ENCODE measurements at places on chromosomes 12 and 14. TPM values are rescaled to one million over a fixed set of nuclear protein-coding genes. Genes with fewer than 3 reads are reported as not detected.

DNA sequence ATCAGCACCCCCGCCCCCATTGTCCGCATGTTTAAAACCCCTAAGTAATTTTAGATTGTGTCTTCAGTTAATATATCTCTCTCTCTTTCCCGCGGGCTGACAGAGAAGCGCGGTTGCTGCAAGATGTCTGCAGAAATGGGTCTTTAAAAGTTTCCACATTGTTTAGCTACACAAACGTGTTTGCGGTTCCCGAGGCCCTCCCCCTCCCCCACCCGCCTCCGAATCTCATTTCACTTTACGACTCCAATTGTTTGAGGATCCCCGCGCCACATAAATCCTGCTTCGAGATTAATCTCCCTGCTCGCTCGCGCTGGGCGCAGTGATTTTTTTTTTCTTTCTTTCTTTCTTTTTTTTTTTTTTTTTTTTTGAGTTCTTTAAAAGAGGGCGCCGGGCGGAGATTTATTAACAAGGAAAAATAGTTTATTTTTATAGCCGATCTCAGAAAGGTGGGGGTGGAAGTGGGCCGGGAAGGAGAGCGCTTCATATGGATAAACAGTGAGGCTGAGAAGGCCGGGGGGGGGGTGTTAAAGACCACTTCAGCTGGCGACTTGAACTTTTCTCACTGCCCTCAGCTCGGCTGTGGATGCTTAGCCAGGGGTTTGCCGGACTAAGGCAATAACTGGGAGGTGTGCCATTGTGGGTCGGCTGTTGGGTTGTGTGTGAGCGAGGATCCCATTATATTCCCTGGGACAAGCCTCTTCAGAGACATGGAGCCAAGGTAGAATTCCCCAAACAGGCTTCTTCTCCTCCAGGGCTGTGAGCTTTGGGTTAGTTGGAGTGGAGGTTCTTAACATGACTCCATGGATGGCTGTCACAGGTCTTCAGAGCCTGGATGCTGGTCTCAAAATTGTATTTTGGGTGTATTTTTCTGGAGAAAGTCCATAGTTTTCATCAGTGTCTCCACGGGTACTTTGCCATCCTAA lies 39.7 kb upstream of the TBX5 start:
- H3K27ac ChIP-seq = no peak overlapping the region
- H3K36me3 ChIP-seq = no peaks in the 10 kb centered on the region
- H3K4me3 ChIP-seq = no peak overlapping the region
- peaks cover 88% of the 10 kb centered on the region for H3K27me3 ChIP-seq

IRAK3 gene
- 0.97 TPM for total RNA-seq

- no peak overlapping the region for H3K27ac ChIP-seq
- DNase-seq = no peak
- H3K36me3 ChIP-seq = no peaks in the 10 kb centered on the region
- no peak overlapping the region for H3K4me3 ChIP-seq
- no peaks in the 10 kb centered on the region for H3K4me1 ChIP-seq
Measured at GRCh38 chr12:130394906-130395305, 57.2 kb downstream of the PIWIL1 start.

DNA sequence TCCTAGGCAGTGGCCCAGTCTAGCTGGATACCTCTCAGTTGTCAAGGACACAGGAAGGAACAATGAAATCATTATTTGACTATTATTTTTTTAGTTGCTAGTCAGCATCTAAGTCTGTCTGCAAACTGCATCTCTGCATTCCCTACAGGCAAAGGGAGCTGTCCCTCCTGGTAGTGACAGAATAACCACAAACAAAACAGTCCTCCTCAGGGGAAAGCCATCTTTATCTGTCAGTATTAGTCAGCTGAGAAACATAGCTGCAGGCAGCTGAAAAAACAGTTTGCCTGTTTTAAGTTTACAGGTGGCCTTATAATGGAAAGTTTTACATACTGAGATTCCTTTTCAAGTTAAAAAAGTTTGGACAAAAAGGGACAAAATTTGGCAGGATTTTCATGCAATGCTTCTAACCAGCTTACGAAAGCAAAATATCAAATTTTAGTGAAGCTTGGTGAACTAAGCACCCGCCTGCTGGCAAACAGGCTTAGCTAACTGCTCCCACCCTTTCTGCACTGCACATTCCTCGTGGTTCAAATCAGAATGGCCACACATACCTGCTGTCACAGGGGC lies 29.5 kb downstream of the SLC25A21 start:
- H3K4me1 ChIP-seq = peaks cover 28% of the 10 kb centered on the region
- DNase-seq = no peak
- peaks cover 2% of the 10 kb centered on the region for H3K27me3 ChIP-seq
- H3K27ac ChIP-seq = peak overlapping the region; percentile 74
- H3K4me3 ChIP-seq = no peak overlapping the region

NYNRIN gene
- 20.0 TPM for total RNA-seq

- H3K4me3 ChIP-seq = no peak overlapping the region
- no peaks in the 10 kb centered on the region for H3K27me3 ChIP-seq
- no peak overlapping the region for H3K27ac ChIP-seq
- no peak for DNase-seq
- H3K4me1 ChIP-seq = peaks cover 8% of the 10 kb centered on the region
Measured at GRCh38 chr14:64394977-64395633, 7.0 kb downstream of the MTHFD1 start.

TMEM253 gene
- 1.1 TPM for total RNA-seq

DNA sequence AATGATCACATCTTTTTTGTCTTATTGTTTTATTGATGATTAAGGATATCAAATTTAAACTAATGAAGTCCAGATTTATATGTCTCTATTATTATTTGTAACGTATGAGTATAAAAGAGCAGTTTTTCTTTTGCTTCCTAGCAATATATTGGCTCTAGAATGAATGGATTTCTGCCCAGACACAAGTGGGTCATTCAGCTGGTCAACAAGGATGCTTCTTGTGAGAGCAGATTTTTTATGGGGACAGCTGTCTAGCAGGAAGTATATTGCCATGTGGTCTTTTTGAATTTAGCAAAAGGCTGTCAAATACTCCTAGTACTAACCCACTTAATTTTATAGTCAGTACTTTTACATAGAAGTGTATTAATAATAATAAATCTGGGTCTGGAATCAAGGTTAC lies 1071.1 kb upstream of the FLRT2 start:
- DNase-seq = no peak
- no peaks in the 10 kb centered on the region for H3K36me3 ChIP-seq
- no peak overlapping the region for H3K27ac ChIP-seq
- peaks cover 2% of the 10 kb centered on the region for H3K4me1 ChIP-seq

- peaks cover 8% of the 10 kb centered on the region for H3K4me1 ChIP-seq
- no peak overlapping the region for H3K4me3 ChIP-seq
- no peaks in the 10 kb centered on the region for H3K36me3 ChIP-seq
- no peaks in the 10 kb centered on the region for H3K27me3 ChIP-seq
- no peak for DNase-seq
- no peak overlapping the region for H3K27ac ChIP-seq
Measured at GRCh38 chr14:94583557-94583956, 2.3 kb downstream of the SERPINA5 start.

- peaks cover 7% of the 10 kb centered on the region for H3K4me1 ChIP-seq
- peak; percentile 77 for DNase-seq
- H3K4me3 ChIP-seq = peak overlapping the region; percentile 55
- no peaks in the 10 kb centered on the region for H3K36me3 ChIP-seq
- H3K27me3 ChIP-seq = peaks cover 42% of the 10 kb centered on the region
Measured at GRCh38 chr12:94149781-94150239, 1.4 kb downstream of the PLXNC1 start.

LAG3 gene
- total RNA-seq = 1.0 TPM

EML1 gene
- total RNA-seq = 61.0 TPM

- no peak overlapping the region for H3K27ac ChIP-seq
- no peak overlapping the region for H3K4me3 ChIP-seq
- DNase-seq = no peak
- H3K4me1 ChIP-seq = peaks cover 13% of the 10 kb centered on the region
- H3K36me3 ChIP-seq = no peaks in the 10 kb centered on the region
Measured at GRCh38 chr14:51781381-51781780, 79.0 kb upstream of the GNG2 start.

GRCh38 chr12:76450690-76451089 lies 102.5 kb upstream of the BBS10 start:
- no peak overlapping the region for H3K4me3 ChIP-seq
- peaks cover 26% of the 10 kb centered on the region for H3K4me1 ChIP-seq

DNA sequence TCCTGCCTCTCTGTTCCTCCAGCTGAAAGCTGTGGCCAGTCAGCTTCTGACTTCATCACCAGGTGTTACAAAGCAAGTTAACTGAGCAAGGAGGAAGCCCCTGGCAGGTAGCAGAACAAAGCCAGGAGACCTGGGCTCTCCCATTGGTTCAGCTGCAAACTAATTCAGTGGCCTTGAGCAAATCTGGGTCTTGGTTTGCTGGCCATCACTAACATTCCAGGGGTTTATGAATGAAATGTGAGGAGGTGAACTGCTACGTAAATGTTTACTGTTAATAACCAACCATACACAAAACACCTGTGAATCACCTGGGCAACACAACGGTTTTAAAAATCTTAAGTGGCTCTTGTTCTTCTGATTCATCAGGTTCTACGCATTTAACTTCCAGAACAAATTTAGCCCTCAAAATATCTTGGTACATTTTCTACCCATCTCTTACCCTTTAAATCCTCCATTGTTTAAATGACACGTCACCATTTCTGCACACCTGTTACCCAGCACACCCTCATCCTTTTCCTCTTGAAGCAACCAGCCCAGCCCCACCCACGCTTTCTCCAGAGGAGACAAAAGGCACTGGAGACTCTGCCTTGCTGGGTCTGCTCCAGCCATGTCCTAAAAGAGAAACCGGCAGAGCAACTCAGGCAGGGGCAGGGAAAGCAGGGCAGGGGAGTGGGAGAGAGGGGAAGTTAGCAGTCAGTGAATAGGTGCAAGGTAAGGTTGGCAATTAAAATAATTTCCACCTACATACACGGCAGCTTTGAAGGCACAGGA lies 49.3 kb upstream of the TSPAN11 start:
- H3K27me3 ChIP-seq = peaks cover 40% of the 10 kb centered on the region
- H3K27ac ChIP-seq = no peak overlapping the region
- H3K36me3 ChIP-seq = peaks cover 2% of the 10 kb centered on the region

DNA sequence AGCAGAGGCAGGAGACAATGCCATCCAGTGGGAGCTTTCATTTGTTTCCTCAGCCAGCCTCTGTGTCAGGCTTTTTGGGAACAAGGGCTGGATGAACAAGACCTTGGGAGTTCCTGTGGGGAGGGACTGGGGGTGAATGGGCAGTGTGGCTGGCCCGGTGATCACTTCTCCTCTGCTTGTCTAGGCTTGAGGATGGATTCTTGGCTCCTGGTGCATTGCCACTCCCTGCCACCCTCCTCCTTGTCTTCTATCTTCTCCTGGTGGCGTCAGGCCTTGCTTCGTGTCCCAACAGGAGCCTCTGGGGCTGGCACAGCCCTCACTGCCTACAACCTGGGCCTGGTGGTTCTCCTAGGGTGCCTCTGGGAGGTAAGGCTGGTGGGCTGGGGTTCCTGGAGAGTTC lies 25.0 kb upstream of the KCNA5 start:
- H3K4me1 ChIP-seq = no peaks in the 10 kb centered on the region
- H3K36me3 ChIP-seq = no peaks in the 10 kb centered on the region
- no peak overlapping the region for H3K27ac ChIP-seq
- no peak for DNase-seq
- no peak overlapping the region for H3K4me3 ChIP-seq

NCKAP5L gene
- 46.0 TPM for total RNA-seq

- peak; percentile 52 for DNase-seq
- H3K27ac ChIP-seq = no peak overlapping the region
- no peaks in the 10 kb centered on the region for H3K36me3 ChIP-seq
- H3K4me3 ChIP-seq = no peak overlapping the region
- H3K27me3 ChIP-seq = no peaks in the 10 kb centered on the region
Measured at GRCh38 chr14:101199028-101199770, 295.7 kb upstream of the RTL1 start.

RNU4-1 gene
- total RNA-seq = 1,738 TPM

- H3K27me3 ChIP-seq = peaks cover 3% of the 10 kb centered on the region
- H3K4me3 ChIP-seq = no peak overlapping the region
- no peaks in the 10 kb centered on the region for H3K36me3 ChIP-seq
- peaks cover 21% of the 10 kb centered on the region for H3K4me1 ChIP-seq
Measured at GRCh38 chr12:11553871-11554533, 95.5 kb upstream of the ETV6 start.

MYBPC1 gene
- total RNA-seq = not detected

MYO1H gene
- not detected for total RNA-seq

DNA sequence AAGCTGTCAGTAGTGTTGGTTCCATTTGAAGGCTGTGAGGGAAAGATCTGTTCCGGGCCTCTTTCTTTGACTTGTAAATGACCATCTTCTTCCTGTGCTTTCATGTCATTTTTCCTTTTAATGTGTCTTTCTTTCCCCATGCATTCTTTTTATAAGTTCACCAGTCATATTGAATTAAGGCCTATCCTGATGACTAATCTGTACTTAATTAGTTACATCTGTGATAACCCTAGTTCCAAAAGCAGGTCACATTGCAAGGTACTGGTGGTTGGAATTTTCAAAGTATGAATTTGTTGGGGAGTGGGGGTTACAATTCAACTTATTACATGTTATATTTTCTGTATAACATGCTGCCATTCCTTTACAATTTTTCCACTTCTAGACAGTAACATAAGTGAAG lies 1642.1 kb upstream of the FLRT2 start:
- H3K27me3 ChIP-seq = no peaks in the 10 kb centered on the region
- DNase-seq = no peak
- H3K27ac ChIP-seq = no peak overlapping the region
- H3K36me3 ChIP-seq = no peaks in the 10 kb centered on the region
- no peak overlapping the region for H3K4me3 ChIP-seq

RIMBP2 gene
- 0.92 TPM for total RNA-seq

- H3K4me1 ChIP-seq = no peaks in the 10 kb centered on the region
- H3K36me3 ChIP-seq = no peaks in the 10 kb centered on the region
- H3K27ac ChIP-seq = no peak overlapping the region
Measured at GRCh38 chr12:3341594-3341993, 149.4 kb upstream of the PRMT8 start.

GLI1 gene
- total RNA-seq = 8.3 TPM

GRCh38 chr14:55000381-55000780 lies 26.5 kb downstream of the WDHD1 start:
- no peak overlapping the region for H3K27ac ChIP-seq
- no peak for DNase-seq
- H3K36me3 ChIP-seq = no peaks in the 10 kb centered on the region
- no peak overlapping the region for H3K4me3 ChIP-seq
- no peaks in the 10 kb centered on the region for H3K4me1 ChIP-seq
- no peaks in the 10 kb centered on the region for H3K27me3 ChIP-seq

GRCh38 chr14:28300356-28300755 lies 466.2 kb upstream of the FOXG1 start:
- H3K4me1 ChIP-seq = no peaks in the 10 kb centered on the region
- DNase-seq = no peak
- H3K36me3 ChIP-seq = no peaks in the 10 kb centered on the region
- no peak overlapping the region for H3K4me3 ChIP-seq

DHRS2 gene
- total RNA-seq = not detected

LMNTD1 gene
- total RNA-seq = 0.75 TPM

FAIM2 gene
- total RNA-seq = 1.3 TPM

DNA sequence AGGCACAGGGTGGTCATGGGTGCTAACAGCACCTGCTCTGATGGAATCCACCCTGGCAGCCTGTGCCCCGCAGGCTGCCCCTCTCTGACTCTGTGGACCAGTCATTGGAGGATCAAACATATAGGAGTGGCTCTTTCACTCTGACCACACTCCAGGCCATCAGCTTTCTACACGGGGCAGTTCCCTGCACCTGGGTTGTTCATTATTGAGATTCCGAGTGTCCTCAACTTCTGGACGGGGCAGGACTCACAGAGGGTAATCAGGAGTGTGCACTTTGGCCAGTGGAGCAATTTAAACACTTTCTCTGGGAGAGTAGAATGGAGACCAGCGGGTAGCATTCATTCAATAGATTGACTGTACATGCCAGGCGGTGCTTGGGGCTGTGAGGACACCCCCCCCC lies 94.8 kb downstream of the NINJ2 start:
- H3K4me1 ChIP-seq = peaks cover 31% of the 10 kb centered on the region
- DNase-seq = peak; percentile 24
- no peaks in the 10 kb centered on the region for H3K36me3 ChIP-seq

- no peaks in the 10 kb centered on the region for H3K4me1 ChIP-seq
- no peak for DNase-seq
- no peak overlapping the region for H3K27ac ChIP-seq
- no peak overlapping the region for H3K4me3 ChIP-seq
- no peaks in the 10 kb centered on the region for H3K36me3 ChIP-seq
Measured at GRCh38 chr12:72677139-72677538, 405.0 kb downstream of the TRHDE start.
